ENCODE measurements at places on chromosomes 1 and 21. TPM values are rescaled to one million over a fixed set of nuclear protein-coding genes. Genes with fewer than 3 reads are reported as not detected.

CHRNB2 gene
- 0.05 TPM for total RNA-seq

DNA sequence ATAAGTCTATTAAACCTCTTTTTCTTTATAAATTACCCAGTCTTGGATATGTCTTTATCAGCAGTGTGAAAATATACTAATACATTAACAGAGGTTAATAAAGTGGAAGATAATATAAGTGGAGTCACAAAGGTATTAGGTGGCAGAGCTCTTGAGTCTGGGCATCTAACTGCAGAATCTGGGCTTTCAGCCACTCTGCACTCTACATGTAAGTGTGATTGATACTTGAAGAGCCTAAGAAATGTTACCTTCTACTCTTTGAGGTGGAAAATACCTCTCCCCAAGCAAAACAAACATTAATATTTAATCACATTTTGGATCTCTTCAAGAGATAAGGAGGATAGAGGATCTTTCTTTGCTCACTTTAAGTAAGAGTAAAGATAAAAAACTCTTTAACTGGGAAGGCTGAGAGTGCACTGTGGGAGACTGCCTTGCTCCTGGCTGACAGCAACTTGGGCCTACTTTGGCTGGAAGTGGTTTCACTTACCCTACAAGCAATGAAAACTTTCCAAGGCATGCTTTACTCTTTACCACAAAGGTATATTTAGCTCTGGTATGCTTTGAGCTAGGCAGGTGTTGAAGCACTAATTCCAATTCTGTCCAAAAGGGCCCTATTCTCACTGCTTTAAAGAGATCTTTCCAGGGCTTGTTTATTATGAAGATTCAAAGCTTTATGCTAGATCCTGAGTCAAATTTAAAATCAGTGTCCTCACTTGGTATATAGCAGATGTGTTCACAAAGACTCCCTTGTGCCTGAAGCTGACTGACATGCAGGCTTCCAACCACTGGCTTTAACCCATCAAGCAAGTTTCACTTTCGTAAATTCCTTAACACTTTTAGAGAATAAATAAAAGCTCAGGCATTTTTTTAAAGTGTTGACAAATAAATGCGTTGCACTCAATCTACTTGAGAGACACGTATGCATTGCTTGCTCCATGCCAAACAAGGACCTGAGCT is 245.3 kb upstream of the ZP4 start:
- no peak overlapping the region for H3K4me3 ChIP-seq
- H3K4me1 ChIP-seq, result no peaks in the 10 kb centered on the region
- no peaks in the 10 kb centered on the region for H3K27me3 ChIP-seq
- H3K27ac ChIP-seq, result no peak overlapping the region
- no peak for DNase-seq

DNA sequence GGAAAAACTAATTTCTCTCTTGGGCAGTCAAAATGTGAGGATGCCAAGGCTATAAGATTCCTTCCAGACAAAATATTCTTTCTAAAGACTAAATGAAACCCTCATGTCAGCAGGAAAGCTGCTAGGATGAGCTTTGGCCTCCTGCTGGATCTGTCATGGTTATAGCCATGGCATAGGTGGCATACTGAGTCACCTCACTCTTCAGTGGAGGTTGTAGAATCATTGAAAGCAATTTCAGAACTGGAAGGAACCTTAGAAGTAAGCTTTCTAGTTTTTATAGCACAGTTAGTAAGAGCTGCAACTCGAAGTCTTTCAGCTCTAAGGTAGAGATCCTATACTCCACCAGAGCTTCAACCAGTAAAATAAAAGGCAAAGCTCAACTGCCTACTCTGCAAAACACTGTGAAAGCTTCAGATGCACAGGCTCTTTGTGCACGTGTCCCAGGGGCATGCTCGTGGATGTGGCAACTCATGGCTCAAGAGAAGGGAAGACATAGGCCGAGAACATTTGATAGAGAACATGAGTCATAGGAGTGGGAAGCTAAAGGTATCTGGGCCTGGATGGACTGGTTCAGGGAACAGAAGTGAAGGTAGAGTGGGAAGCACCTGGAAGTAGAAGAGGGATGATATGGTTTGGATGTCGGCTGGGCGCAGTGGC is 5.8 kb downstream of the AVPR1B start:
- H3K36me3 ChIP-seq, result no peaks in the 10 kb centered on the region
- H3K4me3 ChIP-seq, result no peak overlapping the region
- no peak for DNase-seq
- no peak overlapping the region for H3K27ac ChIP-seq

GRCh38 chr1:180935326-180936109 is 22.8 kb downstream of the KIAA1614 start:
- H3K36me3 ChIP-seq, result no peaks in the 10 kb centered on the region
- peaks cover 6% of the 10 kb centered on the region for H3K4me1 ChIP-seq
- H3K27ac ChIP-seq, result no peak overlapping the region
- H3K27me3 ChIP-seq, result no peaks in the 10 kb centered on the region
- no peak for DNase-seq
- no peak overlapping the region for H3K4me3 ChIP-seq

TCP10L gene
- total RNA-seq, result not detected

NEK2 gene
- 26.0 TPM for total RNA-seq

- H3K4me1 ChIP-seq, result peaks cover 73% of the 10 kb centered on the region
- no peak overlapping the region for H3K27ac ChIP-seq
- no peak for DNase-seq
Observed at GRCh38 chr21:34971656-34972055, 77.4 kb downstream of the RUNX1 start.

CACNA1S gene
- total RNA-seq, result not detected

VHLL gene
- total RNA-seq, result not detected

- DNase-seq, result no peak
- H3K36me3 ChIP-seq, result peaks cover 4% of the 10 kb centered on the region
- no peak overlapping the region for H3K4me3 ChIP-seq
- H3K27ac ChIP-seq, result no peak overlapping the region
Observed at GRCh38 chr21:34567604-34568155, 47.2 kb downstream of the RCAN1 start.

DNA sequence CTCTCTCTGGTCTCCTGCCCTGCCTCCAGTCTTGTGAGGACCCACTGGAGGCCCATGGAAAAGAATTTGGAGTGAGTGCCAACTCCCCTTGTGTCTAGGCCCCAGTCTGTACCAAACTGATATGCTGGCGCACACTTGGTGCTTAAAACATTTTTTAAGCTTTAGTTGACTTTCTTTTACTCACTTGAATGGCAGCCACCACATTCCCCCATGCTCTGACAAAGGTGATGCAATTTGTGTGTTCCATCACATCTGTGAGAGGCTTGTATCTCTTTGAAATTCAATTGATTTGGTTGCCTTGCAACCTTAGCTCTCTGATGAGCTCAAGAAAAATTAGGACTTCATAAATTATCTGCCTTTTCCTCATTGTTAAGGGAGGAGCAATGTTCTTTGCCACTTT is 30.5 kb upstream of the WDTC1 start:
- peak; percentile 16 for DNase-seq
- peaks cover 12% of the 10 kb centered on the region for H3K4me1 ChIP-seq
- no peaks in the 10 kb centered on the region for H3K36me3 ChIP-seq
- peaks cover 11% of the 10 kb centered on the region for H3K27me3 ChIP-seq

IKBKE gene
- total RNA-seq, result 18.0 TPM

DNA sequence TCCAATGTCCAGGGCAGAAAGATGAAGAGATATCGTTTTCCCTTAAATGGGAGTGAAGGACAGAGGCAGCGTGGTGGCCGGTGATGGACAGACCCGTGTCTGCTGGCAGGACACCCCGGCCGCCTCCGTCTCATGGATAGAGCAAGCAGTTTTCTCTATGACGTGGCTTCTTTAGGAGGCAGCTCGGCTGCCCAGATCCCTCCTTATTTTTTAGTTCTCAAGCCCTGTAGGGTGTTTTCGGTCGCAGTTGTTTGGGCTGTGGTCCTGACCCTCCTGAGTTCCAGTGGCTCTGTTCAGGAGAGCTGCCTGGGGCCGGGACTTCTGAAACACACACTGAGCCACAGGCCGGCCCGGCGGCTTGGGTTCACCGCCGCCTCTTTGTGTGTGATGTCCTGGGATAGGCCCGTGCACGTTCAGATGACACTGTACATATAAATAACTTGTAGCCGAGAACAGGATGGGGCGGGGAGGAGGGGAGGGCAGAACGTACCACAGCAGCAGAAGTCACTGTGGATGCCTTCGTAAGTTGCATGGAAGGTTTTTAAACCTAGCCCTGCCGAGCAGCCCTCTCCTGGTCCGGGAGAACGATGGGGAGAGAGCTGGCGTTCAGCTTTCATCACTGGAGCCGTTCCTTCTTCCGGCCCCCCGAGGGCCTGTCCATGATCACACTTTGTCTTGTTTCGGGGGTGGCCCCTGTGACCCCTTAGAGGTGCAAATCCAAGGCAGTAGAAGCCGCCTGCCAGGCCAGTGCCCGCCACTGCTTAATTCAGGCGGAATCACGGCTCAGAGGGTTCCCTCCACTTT is 65.2 kb downstream of the SIK1 start:
- peaks cover 4% of the 10 kb centered on the region for H3K27me3 ChIP-seq
- DNase-seq, result peak; percentile 69
- H3K4me1 ChIP-seq, result peaks cover 23% of the 10 kb centered on the region
- H3K36me3 ChIP-seq, result no peaks in the 10 kb centered on the region
